EH (cell line): ENCODE measurements at places on chromosomes 16 and 17.
A peak's percentile ranks its signal among the peaks of the same experiment; 100 is the strongest.

DNA sequence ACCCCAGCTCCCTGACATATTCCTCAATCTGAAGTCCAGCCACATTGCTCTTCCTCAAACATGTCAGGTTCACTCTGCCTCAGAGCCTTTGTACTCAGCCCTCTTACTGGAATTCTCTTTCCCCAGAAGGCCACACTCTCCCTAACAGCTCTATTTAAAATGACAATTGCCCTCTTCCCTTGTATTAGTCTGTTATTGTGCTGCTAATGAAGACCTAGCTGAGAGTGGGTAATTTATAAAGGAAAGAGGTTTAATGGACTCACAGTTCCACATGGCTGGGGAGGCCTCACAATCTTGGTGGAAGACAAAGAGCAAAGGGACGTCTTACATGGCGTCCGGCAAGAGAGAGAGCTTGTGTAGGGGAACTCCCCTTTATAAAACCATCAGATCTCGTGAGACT lies 46.0 kb downstream of the HS3ST2 start:
- no peak for DNase-seq

- no peak for DNase-seq
Observed at GRCh38 chr17:49468811-49469385, 26.2 kb upstream of the NGFR start.

- DNase-seq, result no peak
Observed at GRCh38 chr17:60293580-60294335, 98.2 kb downstream of the USP32 start.

- DNase-seq, result no peak
Observed at GRCh38 chr17:12122075-12122474, 101.4 kb downstream of the MAP2K4 start.

GRCh38 chr17:70736375-70736957 lies 567.1 kb downstream of the KCNJ2 start:
- DNase-seq, result no peak

GRCh38 chr16:68013440-68013839 lies 2.3 kb downstream of the DPEP2NB start:
- DNase-seq, result no peak

GRCh38 chr17:69390795-69391501 lies 23.5 kb upstream of the MAP2K6 start:
- DNase-seq, result no peak

DNA sequence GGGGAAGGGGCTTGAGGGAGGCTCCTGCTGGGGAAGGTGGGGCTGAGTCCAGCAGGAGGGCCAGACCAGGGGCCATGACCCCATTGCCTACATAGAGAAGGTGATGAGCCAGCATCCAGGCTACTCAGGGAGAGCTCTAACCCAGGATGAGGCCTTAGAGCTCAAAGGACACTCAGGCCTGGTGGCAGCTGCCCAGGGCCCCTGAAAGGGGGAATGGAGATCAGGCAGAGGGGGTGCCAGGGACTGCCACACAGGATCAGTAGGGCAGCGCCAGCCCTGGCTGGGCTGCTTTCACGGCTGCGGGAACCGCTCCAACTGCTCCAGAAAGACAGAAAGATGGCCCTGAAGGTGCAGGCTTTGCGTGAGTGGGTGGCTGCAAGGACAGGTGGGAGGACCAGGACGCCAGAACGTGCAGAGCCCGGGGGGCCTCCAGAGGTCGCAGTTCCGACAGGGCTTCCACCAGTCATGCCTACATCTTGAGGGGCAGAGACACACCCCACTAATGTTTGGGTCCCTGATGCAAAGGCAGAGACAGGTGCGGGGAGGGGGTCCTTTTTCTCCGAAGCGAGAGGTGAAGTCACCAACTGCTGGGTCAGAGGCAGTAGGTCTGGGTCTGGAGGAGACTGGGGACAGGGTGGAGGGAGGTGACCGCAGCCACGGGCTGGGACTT lies 882 bp upstream of the ATP6V0C start:
- no peak for DNase-seq

- DNase-seq, result peak; percentile 68
Observed at GRCh38 chr16:82091241-82091640, 56.2 kb downstream of the HSD17B2 start.

GRCh38 chr16:85502357-85502756 lies 110.8 kb upstream of the GSE1 start:
- no peak for DNase-seq

GRCh38 chr17:63653050-63653449 lies 30.8 kb downstream of the MAP3K3 start:
- no peak for DNase-seq

DNA sequence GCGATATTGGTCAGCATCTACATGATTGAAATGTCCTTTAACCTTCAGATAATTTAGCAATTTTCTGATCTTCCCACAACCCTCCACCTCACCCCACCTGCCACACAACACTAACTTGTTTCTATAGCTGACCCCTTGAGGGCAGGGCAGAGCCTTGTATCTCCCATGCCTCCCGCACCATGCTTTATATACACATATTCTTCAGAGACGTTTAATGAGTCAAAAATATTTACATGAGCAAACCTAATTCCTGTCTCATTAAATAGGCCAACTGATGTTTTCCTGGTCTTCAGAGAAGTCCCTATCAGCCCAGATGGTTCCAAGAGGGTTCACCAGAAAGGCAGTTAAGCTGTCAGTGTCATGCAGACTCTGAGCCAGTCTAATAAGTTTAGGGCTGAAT lies 6.6 kb upstream of the DHRS7C start:
- no peak for DNase-seq

DNA sequence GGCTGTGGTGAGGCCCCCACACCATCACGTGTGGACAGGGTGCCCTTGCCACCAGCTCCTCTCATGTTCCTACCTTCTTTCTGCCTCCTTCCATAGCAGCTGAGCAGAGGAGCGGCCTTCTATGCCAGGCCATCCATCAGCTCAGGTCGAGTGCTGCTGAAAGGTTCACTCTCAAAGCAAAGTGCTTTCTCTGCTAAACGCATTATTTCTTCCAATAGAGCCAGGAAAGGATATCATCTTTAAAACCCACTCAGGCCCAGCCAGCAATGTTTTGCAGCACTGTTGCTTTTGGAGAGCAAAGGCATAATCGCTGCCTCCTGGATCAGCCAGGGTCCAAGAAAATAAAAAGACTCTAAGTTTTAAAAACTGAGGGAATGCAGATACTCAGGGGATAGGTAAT lies 54.9 kb upstream of the GPRC5B start:
- no peak for DNase-seq

- no peak for DNase-seq
Observed at GRCh38 chr17:65799869-65800268, 238.4 kb upstream of the AXIN2 start.

GRCh38 chr16:3214904-3215600 lies 19.9 kb downstream of the ZNF200 start:
- DNase-seq, result peak; percentile 28

DNA sequence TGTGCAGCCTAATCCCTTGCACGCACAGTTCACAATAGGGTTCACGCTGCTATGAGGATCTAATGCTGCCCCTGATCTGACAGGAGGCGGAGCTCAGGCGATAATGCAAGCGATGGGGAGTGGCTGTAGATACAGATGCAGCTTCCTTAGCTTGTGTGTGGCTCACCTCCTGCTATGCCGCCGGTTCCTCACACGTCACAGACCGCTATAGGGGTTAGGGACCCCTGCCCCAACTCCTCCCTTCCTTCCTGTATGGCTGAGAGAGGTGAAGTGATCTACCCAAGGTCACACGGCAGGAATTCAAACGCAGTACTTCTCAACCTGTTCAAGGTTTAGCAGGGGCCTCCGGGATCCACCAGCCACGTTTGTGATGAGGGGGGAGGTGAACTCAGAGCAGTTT lies 13.4 kb upstream of the PLLP start:
- DNase-seq, result no peak

DNA sequence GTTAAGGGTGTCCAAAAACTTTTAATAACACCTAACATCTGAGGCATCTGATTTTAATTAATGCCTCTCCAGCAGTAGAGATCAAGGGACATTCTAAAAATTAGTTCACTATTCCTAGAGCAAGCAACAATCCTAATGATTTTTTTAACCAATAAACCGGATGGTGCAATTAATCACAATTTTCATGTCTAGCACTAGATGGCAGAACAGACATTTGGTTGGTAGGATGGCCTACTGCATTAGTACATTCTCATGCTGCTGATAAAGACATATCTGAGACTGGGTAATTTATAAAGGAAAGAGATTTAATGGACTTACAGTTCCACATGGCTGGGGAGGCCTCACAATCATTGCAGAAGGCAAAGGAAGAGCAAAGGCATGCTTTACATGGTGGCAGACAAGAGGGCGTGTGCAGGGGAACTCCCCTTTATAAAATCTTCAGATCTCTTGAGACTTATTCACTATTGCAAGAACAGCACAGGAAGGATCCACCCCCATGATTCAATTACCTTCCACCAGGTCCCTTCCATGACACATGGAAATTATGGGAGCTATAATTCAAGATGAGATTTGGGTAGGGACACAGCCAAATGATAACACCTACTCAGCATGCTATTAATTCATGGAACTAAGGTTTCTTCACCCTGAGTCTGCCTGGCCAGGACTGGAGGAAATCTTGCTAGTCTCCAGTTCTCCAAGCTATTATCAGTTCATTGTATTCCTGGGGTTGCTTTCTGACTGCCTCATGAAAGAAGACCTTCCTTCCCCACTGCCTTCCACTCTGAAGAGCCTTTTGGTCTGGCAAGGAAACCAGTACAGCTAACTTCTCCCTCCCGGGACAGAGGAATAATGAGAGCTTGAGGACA lies 24.8 kb downstream of the HS3ST3A1 start:
- DNase-seq, result peak; percentile 40

DNA sequence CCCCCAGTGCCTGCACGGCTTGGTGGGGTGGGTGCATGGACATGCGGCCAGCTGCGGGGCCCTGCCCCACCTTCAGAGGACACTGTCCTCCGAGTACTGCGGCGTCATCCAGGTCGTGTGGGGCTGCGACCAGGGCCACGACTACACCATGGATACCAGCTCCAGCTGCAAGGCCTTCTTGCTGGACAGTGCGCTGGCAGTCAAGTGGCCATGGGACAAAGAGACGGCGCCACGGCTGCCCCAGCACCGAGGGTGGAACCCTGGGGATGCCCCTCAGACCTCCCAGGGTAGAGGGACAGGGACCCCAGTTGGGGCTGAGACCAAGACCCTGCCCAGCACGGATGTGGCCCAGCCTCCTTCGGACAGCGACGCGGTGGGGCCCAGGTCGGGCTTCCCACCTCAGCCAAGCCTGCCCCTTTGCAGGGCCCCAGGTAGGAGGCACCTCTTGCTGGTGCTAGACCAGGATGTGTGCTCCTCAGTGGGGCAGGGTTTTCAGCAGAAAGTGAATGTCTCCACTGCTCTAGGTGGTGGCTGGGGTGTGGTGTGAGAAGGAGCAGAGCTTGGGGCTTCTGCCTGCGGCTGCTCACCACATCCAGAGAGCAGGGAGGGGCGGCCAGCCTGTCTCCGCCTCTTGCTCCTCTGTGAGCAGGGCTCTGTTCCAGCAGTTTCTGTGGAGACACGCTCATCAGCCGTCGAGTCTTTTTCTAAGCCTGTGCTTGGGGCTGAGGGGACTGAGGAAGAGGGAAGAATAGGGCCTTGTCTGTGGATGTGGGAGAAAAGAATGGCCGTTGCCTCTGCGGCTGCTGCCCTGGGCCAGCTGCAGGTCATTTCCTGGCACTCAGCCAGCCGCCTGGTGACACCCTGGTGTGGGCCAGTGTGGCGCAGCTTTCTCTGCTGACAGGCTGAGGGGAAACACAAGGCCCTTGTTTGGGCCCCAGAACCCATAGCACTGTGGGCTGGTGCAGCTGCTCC lies 2.2 kb downstream of the ZNF276 start:
- DNase-seq, result no peak
